ENCODE measurements at places on chromosomes 2 and 18.

- DNase-seq, result no peak
These were observed 187.8 kb upstream of the ERBB4 start for GRCh38 chr2:212726403-212726802.

- no peak for DNase-seq
These were observed 562.7 kb upstream of the ID2 start for GRCh38 chr2:8118940-8119781.

DNA sequence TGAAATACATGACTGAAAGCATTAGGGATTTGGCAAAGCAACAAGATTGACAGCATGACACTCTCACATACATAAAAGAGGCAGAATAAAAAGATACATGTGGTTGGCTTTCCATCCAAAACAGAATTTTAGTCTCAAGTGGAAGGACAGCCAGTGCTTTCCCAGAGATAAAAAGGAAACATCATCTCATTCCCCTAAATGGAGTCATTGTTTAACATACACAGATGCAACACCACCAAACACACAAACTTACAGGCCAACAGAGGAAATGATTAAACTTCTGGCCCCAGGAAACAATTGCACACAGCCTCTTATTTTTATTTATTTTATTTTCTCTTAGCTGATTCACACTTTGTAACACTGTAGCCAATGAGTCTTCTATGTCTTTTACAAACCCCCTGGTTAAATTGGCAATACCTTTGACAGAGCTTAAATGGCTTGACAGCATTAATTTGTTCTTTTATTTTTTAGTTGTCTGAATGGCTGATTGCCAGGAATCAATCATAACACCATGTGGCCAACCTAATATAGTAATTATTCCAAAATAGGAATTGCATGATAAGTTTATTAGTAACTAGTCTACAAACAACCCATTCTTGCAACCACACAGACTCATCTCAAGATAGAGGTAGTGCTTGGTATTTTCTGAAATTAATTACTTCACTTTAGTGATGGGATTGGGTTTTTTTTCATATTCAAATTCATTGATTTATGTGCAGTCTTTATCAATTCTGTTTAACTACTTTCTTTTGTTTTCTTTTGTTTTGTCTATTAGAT is 190.5 kb downstream of the RND3 start:
- DNase-seq, result no peak

- DNase-seq, result no peak
These were observed 129.3 kb upstream of the CTAGE1 start for GRCh38 chr18:22546905-22547570.

DNA sequence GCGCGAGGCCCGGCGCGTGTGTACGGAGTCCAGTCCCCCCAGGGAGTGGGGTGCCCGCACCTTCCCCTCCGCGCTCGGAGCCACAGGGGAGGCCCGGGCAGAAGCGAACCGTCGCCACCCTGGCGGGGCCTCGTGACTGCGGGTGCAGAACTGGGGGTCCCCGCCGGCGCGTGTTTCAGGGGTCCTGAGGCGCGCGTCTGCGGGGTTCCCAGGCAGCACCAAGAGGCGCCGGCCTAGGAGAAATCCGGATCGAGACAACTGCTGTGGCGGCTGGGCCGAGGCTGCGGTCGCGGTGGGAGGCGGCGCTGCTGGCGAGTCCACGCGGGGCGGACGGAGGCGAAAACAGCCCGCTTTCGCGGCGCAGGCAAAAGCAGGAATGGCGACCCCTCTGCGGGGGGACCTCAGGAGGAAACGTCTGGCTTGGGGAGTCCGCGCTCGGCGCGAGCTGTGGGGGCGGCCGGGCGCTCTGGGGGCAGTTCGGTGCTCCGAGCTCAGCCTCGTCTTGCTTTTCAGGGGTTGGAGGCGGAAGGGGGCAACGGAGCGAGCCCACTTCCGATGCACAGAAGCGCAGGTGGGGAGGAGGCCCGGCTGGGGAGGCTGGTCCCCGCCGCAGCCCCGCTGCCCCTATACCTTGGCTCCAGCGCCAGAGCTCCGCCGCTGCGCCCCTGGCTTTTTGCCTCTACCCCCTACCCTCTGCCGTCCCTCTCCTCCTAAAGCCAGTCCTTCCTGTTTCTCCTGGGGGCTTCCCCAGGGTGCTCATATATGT is 81.5 kb upstream of the LDLRAD4 start:
- peak; percentile 21 for DNase-seq

GRCh38 chr2:230161184-230161583 is 58.6 kb downstream of the SP110 start:
- DNase-seq, result no peak

- DNase-seq, result no peak
These were observed 27.9 kb downstream of the PUM2 start for GRCh38 chr2:20322527-20323300.

GRCh38 chr2:47422016-47422415 is 19.1 kb downstream of the MSH2 start:
- DNase-seq, result no peak

DNA sequence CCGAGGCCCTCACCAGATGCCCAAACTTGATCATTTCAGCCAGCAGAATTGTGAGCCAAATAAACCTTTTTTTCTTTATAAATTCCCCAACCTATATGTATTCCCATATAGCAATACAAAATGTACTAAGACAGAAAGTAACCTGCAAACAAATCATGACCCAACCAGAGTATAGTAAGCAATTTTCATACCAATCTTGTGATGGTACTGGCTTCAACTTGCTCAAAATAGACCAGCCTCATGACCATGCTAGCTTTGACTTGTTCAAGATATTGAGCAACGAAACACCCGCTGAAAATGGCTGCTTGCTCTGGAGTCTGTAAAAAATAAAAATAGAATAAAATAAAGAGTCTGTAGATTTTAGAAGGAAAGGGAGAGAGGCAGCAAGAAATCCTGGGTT is 97.6 kb downstream of the C1D start:
- no peak for DNase-seq

- no peak for DNase-seq
These were observed 14.0 kb downstream of the TMEM247 start for GRCh38 chr2:46493241-46493970.

- no peak for DNase-seq
These were observed 71.4 kb upstream of the SPOPL start for GRCh38 chr2:138430181-138430580.

DNA sequence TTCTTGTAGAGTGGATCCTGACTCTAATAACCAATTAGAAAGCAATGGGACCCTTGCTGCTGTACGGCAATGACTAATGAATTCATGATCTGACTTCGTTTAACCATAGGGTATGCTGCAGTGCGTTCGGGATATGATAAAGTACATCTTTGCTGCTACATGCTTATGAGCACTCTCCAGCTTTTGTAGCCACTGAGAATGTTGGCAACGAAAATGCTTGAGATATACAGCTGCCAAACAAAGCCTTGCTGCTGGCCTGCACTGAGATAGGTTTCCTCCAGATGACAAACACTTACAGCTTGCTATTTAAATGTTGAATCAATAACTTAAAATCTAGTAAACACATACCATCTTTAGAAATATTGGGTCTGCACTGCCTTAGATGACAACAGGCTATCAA is 372.4 kb upstream of the SLC8A1 start:
- no peak for DNase-seq

DNA sequence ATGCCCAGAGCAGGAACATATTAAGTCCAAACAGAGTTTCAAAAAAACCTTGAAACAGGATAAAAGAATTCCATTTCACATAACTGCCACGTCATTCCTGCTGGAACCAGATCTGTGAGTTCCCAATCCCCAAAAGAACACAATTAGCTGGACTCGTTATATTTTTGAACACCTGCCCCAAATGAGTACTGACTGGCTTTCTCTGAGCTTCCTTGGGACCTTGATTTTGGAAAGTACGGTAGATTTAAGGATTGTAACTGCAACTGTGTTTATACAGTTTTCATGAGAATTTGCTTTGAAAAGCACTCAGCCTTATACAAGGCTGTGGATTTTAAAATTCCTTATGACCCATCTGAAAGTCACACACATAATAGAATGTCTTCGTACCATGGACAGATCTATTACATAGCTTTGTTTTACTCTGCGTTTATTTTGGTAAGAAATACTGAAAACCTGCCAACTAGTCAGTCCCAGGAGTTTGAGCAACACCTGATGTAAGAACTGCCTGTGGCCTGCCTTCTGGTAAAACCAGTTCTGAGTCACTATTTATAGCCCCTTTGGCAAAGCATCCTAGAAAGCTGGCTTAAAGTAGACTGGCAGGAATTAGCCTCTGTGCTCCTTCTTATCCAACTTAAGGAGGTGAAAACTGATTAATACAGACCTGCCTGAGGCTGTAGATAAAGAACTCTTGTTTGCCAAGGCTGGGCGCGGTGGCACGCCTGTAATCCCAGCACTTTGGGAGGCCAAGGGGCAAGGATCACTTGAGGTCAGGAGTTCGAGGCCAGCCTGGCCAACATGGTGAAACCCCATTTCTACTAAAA is 48.1 kb downstream of the MERTK start:
- DNase-seq, result no peak

DNA sequence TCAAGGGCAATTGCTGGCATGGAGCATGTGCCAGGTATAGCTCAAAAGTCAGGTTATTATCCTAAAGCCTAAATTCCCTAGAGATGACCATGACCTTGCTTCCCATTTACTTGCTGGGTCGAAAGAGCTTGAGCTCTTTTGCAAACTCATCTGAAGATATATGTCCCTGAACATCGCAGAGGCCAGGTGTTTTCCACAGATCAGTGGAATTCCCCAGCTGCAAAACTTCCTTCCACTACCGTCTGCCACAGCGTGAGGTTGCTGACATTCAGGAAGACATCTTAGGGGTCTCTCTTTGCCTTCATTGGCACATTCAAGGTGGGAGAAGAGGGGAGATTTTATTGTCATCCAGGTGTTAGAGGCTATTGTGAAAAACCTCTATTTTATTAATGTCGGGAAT is 171.0 kb downstream of the MIB1 start:
- DNase-seq, result no peak

- DNase-seq, result no peak
These were observed 73.3 kb downstream of the TFCP2L1 start for GRCh38 chr2:121211689-121212151.

- no peak for DNase-seq
These were observed 44.5 kb upstream of the FAM110C start for GRCh38 chr2:90645-91312.

DNA sequence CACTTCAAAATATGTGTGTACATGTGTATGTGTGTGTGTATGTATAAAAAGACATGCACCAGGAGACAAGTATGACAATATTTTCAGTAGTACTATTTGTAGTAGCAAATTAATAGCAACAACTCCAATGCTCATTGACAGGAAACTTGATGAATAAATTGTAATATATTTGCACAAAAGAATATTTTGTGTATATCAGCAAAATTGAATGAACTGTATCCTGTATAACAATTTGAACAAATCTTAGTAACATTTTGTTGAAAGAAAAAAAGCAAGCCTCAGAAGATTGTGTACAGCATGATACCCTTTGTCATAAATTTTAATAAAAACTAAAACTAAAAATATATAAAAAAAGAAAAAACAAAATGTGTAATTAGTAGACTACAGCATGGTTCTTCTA is 1367.3 kb upstream of the TMEFF2 start:
- DNase-seq, result no peak

DNA sequence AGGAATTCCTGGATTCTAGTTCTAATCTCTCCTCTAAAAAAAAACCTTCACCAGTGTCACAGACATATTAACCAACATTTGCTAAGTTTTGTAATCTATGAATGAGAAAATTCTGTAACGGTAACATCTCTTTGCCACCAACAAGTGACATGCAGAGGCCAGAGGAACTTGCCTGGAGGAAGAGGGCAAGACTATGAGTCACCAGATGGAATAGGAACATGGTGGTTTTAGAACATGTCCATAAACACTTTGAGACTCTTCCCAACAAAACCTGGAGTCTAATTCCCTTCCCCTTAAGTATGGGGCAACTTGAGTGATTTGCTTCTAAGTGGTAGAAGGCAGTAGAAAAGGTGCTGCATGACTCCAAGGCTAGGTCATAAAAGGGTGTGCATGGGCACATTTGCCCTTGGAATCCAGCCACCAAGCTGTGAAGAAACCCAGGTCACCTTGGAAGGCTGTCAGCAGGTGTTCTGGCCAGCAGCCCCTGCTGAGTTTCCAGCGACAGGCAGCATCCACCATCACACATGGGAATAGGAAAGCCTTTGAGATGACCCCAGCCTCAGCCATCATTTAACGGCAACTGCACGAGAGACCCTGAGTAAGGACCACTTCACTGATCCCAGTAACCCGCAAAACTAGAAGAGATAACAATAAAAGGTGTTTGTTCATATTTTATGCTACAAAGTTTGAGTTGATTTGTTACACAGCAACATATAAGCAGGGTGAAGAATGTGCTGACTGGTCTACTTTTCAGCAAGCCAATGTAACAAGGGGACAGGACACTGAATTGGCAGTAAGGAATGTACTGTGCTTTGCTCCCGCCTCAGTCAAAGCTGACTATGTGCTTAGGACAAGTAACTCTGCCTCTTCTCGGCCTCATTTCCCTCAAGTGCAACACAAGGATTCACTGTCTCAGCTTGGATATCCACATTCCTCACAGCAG is 90.6 kb downstream of the SKA1 start:
- no peak for DNase-seq

GRCh38 chr2:106068451-106068850 is 125.7 kb downstream of the UXS1 start:
- no peak for DNase-seq

DNA sequence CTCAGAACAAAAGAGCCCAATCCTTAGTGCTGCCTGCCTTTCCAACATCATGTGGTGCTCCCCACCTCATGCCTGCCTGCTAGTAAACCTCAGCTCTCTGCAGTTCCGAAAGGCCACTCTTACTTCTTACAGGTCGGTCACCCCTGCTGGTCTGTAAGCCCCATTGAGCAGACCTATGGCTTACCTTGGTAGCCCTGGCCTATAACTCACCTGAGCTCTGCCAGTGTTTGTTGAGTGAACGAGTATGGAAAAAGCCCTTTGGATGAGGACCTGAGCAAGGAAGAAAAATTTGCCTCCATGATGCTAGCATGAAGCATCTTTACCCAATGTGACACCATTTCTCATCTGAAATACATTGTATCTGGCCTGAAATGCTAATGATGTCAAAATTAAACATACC is 83.3 kb downstream of the LIPG start:
- DNase-seq, result no peak

DNA sequence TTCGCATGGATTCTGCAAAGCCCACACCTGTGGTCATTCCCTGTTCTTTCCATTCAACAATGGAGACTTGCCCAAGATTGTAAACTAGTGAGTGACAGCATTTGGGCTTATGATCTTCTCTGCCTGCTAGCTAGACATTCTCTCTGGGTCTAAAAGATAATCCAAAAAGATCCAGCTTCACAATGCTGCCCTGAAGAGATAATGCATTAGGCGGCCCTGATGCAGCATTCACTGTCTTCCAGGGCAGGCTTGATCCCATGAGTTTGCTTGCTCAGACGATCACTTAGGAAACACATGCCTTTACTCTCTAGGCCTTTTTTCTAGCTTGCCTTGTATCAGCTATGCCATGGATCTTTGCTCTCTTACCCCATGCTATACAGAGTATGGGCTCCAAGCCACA is 196.1 kb downstream of the SETBP1 start:
- DNase-seq, result no peak

- DNase-seq, result no peak
These were observed 487.3 kb upstream of the VWC2L start for GRCh38 chr2:213923543-213923942.

- no peak for DNase-seq
These were observed 16.8 kb upstream of the TMEM131 start for GRCh38 chr2:98012561-98012991.

- no peak for DNase-seq
These were observed 197.9 kb downstream of the NEDD4L start for GRCh38 chr18:58241877-58242276.

- DNase-seq, result no peak
These were observed 186.8 kb upstream of the LRATD1 start for GRCh38 chr2:14445670-14446069.

Data from bone marrow (tissue), 2 donors.